ENCODE measurements at places on chromosomes 4 and X.

GRCh38 chr4:26402458-26402857 is 81.6 kb downstream of the RBPJ start:
- no peak for DNase-seq

GRCh38 chrX:148507418-148507817 is 7.0 kb downstream of the AFF2 start:
- no peak for DNase-seq

DNA sequence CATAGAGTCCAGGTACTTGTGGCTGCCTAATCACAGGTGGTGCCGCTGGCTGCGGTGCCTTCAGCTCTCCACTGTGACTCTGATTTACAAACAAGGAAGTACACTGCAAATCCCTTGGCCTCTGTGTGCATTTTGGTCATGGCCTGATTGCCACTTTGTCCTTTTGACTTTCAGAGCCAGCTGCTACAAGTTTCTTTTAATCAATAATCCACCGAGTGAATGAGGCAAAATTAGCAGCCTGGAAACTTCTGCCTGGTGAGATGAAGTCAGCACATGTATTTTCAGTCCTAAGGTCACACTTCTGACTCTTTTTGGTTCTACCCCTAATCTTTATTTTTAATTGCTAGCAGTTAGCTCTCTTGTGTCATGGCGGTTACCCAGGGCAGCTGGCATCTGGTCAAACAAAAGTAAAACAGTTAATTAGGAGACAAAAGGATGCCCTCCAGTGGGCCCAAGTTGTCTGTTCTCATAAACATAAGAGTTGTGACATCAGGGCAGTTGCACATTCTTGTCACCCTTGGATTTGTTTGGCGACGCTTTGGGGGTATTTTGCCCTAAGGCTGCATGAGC is 62.3 kb upstream of the LNX1 start:
- DNase-seq, result no peak

DNA sequence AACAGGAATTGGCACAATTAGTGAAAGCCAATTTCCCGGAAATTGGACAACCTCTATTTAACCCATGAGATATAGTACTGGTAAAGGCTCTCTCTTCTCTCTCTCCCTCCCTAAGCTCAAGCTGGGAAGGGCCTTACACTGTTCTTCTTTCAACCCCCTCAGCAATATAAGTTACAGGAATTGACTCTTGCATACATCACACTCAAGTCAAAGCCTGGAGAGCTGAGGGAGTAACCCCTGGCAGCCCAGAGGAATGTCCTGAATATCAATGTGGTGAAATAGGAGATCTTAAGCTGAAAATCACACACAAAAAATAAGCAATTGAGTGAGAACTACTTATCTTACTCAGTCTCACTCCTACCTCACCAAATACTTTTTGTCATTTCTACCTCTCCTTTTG is 186.9 kb upstream of the SPOCK3 start:
- no peak for DNase-seq

GRCh38 chr4:173526724-173527102 is 3.3 kb downstream of the HAND2 start:
- no peak for DNase-seq

GRCh38 chr4:11765849-11766453 is 337.3 kb upstream of the HS3ST1 start:
- no peak for DNase-seq

- DNase-seq, result no peak
These were observed 102.4 kb upstream of the MAML3 start for GRCh38 chr4:140256335-140256734.

DNA sequence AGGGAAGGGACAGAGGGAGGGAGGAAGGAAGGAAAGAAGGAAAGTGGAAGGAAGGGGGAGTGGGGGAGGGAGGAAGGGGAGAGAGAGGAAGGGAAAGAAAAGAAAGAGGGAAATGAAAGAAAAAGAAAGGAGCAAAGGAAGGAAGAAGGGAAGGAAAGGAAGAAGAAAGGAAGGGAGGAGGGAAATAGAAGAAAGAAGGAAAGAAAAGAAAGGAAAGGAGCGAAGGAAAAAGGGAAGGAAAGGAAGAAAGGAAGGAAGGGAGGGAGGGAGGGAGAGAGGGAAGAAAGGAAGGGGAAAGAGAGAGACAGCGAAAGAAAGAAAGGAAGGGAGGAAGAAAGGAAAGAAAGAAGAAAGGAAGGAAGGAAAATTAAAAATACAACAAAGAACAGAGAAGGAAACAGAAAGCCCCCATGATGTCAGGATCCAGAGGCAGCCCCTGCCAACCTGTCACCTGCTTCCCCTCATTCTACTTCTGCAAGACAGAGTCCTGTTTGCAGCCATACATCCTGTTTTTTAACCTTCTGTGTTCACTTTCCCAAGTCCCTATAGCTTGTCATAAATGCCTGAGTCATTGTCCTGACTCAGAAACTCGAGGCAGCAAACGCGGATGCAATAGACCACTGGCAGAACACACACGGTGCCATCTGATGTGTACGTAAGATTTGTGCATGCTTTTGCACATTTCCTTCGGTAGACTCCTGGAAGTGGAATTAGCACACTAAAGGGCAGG is 77.0 kb upstream of the C4orf50 start:
- DNase-seq, result no peak

GRCh38 chrX:118272242-118272641 is 73.7 kb upstream of the WDR44 start:
- no peak for DNase-seq

- DNase-seq, result no peak
These were observed 1.9 kb downstream of the USP38 start for GRCh38 chr4:143186649-143187048.

DNA sequence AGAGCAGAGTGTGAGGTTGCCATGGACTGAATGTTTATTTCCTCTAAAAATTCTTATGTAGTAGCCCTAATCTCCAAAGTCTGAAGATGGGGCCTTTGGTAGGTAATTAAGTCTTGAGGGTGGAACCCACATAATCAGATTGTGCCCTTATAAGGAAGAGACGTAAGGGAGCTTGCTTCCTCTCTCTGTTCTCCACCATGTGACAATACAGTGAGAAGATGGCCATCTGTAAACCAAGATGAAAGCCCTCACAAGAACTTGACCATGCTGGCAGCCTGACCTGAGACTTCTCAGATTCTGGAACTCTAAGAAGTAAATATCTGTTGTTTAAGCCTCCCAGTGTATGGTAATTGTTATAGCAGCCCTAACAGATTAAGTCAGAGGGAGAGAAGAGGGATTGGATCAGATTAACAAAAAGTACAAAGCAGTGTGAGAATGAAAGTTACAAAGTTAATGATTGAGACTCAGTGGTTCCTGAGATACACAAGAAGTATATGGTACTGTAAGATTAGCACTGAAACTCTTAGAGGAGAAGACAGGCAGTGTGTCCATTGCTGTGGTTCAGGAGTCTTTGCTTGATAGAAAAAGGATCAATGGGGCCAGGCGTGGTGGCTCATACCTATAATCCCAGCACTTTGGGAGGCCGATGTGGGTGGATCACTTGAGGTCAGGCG is 82.5 kb upstream of the GC start:
- no peak for DNase-seq

- no peak for DNase-seq
These were observed 23.6 kb downstream of the TNIP2 start for GRCh38 chr4:2732526-2732925.

GRCh38 chr4:173254646-173255045 is 79.5 kb downstream of the HMGB2 start:
- DNase-seq, result no peak

DNA sequence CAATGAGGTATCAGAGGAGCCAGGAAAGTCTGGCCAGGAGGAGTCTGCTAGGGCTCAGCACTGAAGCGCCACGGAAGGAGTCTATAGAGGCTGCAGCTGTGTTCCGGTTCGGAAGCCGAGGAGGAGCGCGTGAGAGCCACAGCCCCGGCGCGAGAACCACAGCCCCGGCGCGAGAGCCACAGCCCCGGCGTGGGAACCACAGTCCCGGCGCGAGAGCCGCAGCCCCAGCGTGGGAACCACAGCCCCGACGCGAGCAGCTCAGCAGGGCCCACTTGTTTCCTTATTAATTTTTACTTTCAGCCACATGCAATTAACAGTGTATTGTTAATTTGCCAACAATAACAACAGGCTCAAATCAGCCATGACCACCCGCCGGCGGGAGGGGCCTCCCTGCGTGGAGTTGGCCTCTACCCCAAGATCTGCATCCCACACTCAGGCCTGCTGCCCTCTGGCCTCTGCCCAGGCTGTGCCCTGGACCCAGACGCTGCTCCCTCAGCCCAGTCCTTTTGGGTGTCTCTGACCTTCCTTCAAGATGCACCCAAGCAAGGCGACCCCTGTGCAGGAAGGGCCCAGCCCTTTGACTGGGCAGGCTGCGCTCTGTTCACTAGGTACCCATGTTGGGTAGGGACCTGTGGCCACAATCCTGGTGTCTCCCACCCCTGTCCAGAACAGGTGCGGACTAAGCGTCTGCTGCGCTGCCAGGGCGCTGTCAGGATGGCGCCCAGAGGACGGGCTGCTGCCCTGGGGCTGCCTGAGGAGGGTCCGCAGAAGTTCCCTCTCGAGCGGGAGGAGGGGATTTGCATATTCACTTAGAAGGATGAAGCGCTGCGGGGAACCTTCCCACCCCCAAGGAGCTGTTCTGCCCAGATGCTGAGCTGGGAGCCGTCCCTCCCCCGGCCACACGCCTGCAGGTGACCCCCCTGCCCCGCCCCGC is 113.8 kb downstream of the ADRA2C start:
- no peak for DNase-seq

DNA sequence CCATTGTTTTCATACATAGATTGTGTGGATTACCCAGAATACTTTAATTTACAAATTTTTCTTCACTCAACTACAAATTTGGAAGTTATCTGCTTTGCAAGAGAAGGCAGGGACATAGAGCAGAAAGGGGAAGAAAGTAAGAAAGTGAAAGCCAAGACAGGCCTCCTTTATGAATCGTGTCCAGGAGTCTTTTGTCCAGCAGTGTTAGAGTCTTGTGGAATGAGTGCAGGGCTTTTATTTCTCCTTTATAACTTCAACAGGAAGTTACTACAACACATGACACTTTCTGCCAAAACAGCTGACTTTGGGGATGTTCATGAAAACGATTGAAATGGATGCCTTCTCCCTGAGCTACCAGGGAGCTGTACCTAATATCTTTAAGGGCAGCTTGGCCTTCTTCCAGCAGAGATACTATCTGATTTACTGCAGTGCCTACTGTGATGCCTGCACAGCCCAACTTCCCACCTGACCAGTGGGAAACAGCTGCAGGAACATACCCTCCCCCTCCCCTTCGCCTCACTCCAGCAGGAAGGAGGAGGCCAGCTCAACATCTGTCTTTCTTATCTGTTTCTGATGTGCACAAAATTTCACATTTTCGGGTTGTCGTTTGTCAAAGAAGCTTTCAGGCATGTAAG is 557.7 kb upstream of the SLIT2 start:
- no peak for DNase-seq

DNA sequence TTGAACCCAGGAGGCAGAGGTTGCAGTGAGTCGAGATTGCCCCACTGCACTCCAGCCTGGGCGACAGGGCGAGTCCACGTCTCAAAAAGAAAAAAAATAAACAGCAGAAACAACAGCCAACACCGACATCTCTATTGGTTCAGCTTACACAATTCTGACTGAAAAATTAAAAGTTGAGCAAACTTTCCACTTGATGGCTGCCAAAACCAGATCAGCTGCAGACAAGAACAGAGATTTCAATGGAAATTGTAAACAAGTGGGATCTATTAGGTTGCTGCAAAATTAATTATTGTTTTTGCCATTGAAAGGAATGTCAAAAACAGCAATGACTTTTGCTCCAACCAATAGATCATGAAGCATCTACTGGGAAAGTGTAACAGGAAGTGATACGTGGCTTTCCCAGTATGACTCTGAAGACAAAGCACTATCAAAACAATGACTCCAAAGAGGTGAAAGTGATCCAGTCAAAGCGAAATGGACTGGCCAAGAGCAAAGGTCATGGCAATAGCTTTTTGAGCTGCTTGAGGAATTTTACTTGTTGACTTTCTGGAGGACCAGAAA is 26.3 kb downstream of the UPF3B start:
- DNase-seq, result no peak

DNA sequence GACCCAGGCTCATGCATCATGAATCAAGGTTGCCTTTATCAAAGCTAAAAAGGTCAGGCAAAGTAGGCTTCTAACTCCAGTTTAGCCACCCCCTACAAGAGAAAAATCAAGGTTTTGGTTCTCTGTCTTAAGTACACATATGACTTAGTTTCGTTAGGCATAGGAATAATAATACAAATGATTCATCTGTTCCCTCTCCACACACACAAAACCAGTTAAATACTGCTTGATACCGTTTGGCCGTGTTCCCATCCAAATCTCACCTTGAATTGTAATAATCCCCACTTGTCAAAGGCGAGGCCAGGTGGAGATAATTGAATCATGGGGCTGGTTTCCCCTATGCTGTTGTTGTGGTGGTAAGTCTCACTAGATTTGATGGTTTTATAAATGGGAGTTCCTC is 226.2 kb downstream of the HS6ST2 start:
- DNase-seq, result no peak

- DNase-seq, result no peak
These were observed 14.9 kb downstream of the NRK start for GRCh38 chrX:105837232-105837631.

GRCh38 chrX:140916872-140917271 is 85.5 kb upstream of the SPANXB1 start:
- DNase-seq, result no peak

GRCh38 chr4:54662901-54663585 is 5.3 kb downstream of the KIT start:
- no peak for DNase-seq

- no peak for DNase-seq
These were observed 642.8 kb upstream of the DIPK2B start for GRCh38 chrX:45843518-45843917.

DNA sequence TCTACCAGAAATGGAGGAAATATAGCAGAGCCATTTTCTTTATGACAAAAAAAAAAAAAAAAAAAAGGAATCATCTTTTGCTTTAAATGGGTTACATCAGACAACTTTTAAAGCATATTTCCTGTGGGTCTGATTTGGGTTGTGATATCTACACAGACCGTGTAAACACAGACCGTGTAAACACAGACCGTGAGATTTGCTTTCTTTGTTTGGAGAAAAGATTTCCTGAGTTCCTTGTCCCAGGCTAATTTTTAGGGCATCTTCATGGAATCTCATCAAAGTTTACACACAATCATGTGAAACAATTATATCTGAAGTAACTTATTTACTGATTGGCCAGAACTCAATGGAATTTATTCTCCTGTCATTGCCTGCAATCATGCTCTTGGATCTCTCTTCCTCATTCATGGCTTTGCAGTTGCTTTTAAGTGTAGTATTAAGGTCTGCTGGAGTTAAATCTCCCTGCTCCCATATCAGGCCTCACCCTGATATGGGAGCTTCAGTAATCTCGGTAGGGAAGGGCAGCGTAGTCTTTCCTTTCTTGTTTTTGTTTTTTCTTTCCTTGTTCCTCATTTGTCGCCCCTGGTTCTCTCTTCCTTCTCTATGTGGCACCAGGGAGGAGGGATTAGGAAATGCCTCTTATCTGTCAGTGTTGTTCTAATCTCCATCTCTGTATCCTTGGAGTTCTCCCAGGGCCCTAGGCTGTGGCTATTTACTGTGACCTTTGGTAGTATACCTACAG is 248.6 kb upstream of the JADE1 start:
- no peak for DNase-seq

GRCh38 chrX:72080150-72080549 is 51.6 kb downstream of the RTL5 start:
- DNase-seq, result no peak

Measured in stimulated activated CD4-positive, alpha-beta T cell treated with anti-CD3 and anti-CD28 coated beads, Interleukin-15, amount 100 ng/mL, for 48 hours (primary cell).